ENCODE measurements at places on chromosomes 4 and X.
A peak's percentile ranks its signal among the peaks of the same experiment; 100 is the strongest.

- DNase-seq, result no peak
Observed at GRCh38 chr4:76035799-76036380, at the start of gene CXCL11. Gene CXCL11, minus strand, starts transcription at chr4:76036070. Its CDS starts 83 bp downstream, at chr4:76035987.

DNA sequence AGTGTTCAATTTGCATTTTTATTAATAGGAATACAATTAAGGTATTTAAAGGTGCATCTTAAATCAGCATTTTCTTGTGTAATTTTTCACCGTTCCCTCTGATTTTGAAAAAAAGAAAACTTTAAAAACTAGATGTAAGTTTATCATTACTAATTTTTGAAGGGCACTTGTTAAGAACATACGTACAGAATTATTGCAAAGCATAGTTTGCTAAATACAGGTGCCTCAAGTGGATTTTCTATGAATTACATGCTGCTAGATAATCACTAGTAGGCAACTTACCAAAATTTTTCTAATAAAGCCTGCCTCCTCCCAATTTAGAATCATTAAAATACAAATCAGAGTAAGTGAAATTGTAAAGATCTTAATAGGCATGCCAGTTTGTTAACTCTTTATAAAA is 8.5 kb downstream of the CNKSR2 start:
- no peak for DNase-seq

DNA sequence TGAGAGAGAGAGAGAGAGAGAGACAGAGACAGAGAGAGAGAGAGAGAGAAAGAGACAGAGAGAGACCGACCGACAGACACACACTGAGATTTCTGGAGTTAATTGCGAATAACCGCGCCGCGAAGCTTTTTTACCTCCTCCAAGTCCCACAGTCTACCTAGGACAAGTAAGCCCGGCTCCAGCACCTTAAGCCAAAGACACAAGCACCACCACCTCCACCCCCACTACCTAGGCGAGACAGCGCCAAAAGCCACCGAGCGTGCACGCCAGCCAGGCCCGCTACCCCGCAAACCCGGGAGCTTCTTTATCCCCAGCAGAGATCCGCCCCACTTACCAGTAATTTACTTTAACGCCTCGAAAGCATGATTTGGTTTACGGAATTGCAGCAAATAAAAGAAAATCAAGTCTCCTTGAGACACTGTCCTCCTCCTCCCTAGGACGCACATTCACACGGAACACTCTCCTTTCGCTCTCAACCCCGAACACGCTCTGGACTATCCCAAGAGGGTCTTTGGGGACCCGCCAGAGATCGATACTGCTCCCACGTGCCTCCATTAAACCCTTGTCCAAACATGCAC is 649.6 kb upstream of the DIPK2B start:
- no peak for DNase-seq

- no peak for DNase-seq
Observed at GRCh38 chrX:49610718-49611310, 12.0 kb downstream of the GAGE1 start.

GRCh38 chr4:139988863-139989765 is 164.9 kb downstream of the MAML3 start:
- DNase-seq, result no peak

DNA sequence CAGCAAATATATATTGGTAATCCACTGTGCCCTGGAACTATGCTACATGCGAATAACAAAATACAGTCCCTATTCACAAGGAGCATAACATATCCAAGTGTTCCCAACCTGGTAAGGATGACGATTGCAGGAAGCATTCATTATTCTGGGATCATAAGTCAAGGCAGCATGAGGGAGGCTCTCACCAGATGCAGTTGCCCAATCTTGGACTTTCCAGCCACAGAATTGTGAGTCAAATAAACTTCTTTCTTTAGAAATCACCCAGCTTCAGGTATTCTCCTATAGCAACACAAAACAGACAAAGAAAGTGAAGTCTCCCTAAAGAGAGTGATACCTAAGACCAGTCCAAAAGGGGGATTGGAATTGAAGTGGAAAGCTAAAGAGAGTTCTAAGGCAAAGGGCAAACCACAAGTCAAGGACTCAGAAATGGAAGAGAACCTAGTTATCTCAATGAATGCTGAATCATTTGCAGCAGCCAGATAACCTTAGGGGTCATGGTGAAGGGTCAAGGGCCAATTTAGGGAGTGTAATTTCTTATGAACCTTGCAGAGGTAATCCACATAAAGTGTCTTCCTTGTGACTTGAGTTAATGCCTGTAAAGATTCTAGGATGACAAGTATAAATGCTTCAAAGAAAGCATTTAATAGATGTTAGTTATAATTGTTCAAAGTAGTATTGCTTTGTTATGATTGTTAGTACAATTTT is 103.1 kb upstream of the PCDH7 start:
- DNase-seq, result no peak

GRCh38 chr4:146514651-146515357 is 6.9 kb downstream of the SLC10A7 start:
- DNase-seq, result no peak

DNA sequence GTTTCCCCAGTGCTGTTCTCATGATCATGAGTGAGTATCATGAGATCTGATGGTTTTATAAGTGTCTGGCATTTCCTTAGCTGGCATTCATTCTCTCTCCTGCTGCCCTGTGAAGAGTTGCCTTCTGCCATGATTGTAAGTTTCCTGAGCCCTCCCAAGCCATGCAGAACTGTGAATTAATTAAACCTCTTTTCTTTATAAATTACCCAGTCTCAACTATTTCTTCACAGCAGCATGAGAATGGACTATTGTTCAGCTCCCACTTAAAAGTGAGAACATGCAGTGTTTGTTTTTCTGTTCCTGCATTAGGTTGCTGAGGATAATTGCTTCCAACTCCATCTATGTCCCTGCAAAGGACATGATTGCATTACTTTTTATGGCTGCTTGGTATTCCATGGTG is 311.7 kb upstream of the CTSO start:
- DNase-seq, result no peak

GRCh38 chr4:97582890-97583289 is 560.4 kb downstream of the STPG2 start:
- DNase-seq, result no peak

GRCh38 chrX:134470013-134470412 is 10.0 kb downstream of the HPRT1 start:
- DNase-seq, result no peak

DNA sequence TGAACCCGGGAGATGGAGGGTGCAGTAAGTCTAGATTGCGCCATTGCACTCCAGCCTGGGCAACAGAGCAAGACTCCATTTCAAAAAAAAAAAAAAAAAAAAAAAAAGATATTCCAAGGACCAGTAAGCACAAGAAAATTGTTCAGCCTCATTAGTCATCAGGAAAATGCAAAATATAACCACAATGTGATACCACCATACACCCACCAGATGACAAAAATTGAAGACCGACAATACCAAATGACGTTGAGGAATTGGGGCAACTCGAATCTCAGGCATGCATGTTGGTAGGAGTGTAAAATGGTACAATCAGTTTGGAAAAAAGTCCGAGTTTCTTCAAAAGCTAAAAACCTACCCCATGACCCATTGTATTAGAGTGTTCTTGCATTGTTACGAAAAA is 130.2 kb upstream of the FAM9B start:
- DNase-seq, result no peak

DNA sequence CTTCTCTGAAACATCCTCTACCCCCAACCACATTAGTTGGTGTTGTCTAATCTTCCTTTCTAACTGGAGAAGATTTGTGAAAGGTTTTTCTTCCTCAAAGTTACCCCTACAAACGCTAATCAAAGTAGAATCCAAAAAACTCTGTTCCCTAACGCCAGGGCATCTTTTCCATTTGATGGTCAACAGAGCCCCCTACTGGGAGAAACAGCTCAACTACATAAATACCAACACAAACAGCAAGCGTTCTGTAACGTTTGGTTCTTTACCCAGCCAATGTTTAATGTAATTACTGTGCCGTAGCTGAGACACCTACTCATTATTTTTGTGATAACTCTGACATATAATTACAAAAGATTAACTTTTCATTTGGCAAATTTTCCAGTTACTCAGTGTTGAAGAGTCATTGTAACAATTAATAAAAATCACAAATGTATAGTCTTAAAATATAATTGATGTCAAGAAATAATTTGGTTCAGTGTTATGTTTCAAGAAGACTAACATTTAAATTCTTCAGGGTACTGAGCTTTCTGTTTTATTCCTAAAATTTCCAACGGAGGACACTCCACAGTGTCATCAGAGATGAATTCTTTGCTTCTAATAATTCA is 94.9 kb upstream of the TBC1D9 start:
- peak; percentile 47 for DNase-seq

DNA sequence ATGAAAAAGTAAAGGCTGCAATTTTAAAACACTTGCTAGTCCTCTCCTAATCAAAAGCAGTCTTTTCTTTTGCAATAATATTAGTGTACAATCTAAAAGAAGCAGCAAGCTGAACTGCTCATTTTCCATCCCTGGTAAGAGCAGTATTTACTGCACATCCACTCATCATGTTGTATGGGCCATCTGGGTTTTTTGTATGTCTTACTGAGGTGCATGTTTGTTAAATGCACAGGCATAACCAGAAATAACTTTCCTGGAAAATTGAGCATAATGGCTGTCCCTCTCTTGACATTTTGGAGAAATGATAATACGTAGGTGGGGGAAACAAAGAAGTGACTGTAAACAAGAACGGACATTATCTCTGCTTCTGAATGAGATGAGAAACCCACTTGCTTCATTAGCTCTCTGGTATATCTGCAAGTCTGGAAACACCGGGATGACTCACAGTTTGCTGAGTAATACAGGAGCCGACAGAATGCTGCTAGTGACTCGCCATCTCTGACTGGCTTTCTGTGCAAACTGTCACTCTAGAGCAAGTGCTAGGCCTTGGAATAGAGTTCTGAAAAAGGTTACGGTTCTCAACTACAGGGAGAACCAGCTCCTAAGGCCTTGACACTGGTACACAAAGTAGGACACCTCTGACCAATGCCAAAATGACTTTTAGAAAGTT is 85.7 kb upstream of the MTM1 start:
- no peak for DNase-seq

DNA sequence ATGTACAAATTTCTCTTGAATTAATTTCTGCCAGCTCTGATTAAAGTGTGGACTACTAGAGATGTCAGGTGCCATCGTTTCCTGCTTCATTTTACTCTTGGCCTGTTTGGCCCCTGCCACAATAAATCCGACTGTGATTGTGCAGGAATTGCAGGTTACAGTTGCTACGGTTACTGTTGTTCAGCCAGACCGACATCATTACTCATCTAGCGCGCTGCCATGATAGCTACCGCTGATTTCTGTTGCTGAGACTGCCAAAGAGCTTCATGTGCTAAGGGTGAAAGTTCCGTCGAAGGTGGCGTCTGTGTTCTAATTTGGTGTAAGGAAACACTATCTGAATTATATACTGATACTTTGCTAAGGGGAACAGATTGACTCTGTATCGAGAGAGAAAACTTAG is 22.1 kb downstream of the SLIT2 start:
- no peak for DNase-seq

GRCh38 chr4:147017081-147017480 is 71.4 kb upstream of the TTC29 start:
- DNase-seq, result no peak

- no peak for DNase-seq
Observed at GRCh38 chrX:1423215-1423614, 29.5 kb downstream of the ASMTL start.

- DNase-seq, result no peak
Observed at GRCh38 chr4:83107631-83108030, 6.9 kb downstream of the PLAC8 start.

DNA sequence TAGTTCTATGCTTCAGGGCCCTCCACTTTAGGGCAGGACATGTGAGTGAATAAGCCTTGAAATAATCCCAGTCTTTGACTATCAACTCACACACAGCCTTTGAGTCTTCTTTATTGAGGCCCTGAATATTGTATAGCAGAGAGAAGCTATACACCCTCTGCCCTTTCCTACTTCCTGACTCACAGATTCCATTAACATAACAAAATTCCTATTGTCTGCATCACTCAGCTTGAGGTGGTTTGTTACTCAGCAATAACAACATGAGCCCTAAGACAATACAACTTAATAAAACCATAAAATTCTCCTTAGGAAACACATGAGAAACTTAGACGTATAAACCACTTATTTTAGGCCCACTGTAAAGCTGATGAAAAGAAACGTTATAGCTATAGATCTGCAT is 680.3 kb upstream of the DIAPH2 start:
- no peak for DNase-seq

DNA sequence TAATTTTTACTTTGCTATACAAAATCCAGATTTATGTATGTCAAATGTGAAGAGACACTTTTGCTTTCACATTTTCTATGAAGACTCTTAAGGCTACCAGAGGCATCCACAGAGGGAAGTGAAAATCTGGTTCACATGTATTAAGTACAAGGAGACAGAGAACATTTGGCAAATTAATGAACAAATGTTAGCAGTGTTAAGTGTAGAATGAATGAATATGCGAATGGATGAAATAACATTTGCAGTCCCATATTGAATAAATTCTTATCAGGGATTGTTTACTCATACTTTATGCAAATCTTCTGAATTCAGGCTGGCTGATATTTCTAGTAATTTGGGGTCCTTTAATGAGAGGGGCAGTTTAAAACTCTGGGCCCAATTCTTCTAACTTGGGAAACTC is 159.9 kb downstream of the LDB2 start:
- no peak for DNase-seq

DNA sequence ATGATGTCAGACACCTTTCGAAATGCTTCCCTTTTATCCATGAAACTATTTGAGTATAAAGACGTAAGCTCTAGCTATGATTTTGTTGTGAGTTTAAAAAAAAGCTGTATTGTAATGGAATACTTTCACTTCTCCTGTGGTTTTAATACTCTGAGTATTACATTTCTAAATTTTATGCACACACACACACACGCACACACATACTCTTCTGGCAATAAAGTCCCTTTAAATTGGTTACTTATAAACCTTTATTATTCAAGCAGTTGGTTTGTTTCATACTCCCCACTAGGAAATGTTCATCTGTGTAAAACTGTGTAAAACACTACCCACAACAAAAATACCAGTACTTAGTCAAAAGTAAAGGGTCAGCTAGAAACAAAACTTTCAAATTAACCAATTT is 18.2 kb downstream of the VAMP7 start:
- DNase-seq, result no peak

- DNase-seq, result peak; percentile 31
Observed at GRCh38 chrX:133414406-133415275, 648 bp downstream of the GPC4 start.

DNA sequence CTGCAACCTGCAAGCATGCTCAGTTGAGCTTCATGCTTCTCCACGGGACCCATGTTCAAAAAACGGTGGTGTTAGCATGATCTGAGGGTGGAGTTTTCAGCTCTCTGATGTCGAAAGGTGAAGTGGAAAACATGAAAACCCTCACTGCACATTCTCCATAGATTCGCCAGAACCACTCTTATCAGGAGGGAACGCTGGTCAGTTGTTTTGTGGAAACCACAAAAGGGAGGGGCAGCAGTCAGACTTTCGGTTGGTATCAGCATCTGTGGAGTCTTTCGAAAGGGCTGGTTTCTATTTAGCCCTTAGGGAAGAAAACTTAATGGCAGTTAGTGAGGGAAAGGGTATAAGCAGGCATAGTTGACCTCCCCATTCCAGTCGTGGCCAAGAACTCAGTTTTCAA is 12.6 kb downstream of the PPA2 start:
- DNase-seq, result no peak

Measured in progenitor cell of endocrine pancreas (in vitro differentiated cells).